IPS DF 6.9 (cell line): ENCODE measurements at places on chromosomes 16 and 17.
A peak's percentile ranks its signal among the peaks of the same experiment; 100 is the strongest.

DNA sequence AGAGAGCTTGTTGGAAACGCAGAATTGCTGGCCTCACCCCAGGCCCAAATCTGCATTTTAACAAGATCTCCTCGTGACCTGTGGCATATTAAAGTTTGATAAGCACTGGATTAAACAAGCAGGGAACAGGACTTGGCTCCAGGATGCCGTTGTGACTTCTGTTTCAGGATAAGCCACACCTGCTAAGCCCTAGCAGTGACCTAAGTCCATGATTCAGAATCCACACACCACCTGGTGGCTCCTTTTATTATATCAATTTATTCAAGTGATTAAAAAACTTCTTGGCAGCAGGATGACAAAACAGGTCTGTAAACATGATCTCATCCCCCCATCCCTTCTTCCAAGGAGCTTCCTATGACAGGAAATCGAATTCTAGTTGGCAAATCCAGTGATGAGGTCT, 9.1 kb downstream of the NAGPA start:
- H3K4me1 ChIP-seq: peaks cover 4% of the 10 kb centered on the region; the same call in 1 of the 2 replicates
- DNase-seq: no peak
- H3K27ac ChIP-seq: no peak overlapping the region

- DNase-seq: no peak
- H3K4me3 ChIP-seq: no peak overlapping the region
- H3K4me1 ChIP-seq: no peaks in the 10 kb centered on the region
- peaks cover 7% of the 10 kb centered on the region; the same call in 1 of the 2 replicates for H3K36me3 ChIP-seq
- H3K27me3 ChIP-seq: no peaks in the 10 kb centered on the region
These were observed 9.2 kb downstream of the SLC38A10 start for GRCh38 chr17:81285894-81286293.

DNA sequence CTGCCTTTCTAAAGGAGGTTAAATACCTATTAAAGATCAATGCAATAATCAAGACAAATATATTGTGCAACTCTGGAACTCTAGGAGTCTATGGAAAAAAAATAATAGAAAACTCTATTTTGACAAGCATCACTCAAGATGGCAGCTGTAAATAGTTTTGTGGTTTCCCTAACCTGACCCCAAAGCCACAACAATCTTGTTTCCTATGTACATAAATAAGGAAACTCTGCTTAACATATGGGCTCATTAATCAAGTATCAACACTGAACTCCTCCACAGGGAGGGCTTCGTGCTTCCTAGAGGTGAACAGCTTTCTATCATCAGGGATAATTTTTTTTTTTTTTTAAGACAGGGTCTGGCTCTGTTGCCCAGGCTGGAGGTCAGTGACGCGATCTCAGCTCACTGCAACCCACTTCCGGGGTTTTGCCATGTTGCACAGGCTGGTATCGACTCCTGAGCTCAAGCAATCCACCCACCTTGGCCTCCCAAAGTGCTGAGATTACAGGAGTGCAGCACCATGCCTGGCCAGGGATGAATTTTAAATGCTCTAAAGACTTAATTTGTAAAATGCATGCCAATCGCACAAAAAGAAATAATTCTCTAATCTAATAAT, 42.5 kb downstream of the ARHGAP17 start:
- H3K27me3 ChIP-seq: no peaks in the 10 kb centered on the region
- DNase-seq: no peak
- H3K4me3 ChIP-seq: no peak overlapping the region

GRCh38 chr17:33583518-33584417, 290.7 kb upstream of the ASIC2 start:
- H3K27me3 ChIP-seq: no peaks in the 10 kb centered on the region
- H3K4me3 ChIP-seq: no peak overlapping the region
- H3K36me3 ChIP-seq: no peaks in the 10 kb centered on the region
- no peaks in the 10 kb centered on the region; the same call in 1 of the 2 replicates for H3K4me1 ChIP-seq

DNA sequence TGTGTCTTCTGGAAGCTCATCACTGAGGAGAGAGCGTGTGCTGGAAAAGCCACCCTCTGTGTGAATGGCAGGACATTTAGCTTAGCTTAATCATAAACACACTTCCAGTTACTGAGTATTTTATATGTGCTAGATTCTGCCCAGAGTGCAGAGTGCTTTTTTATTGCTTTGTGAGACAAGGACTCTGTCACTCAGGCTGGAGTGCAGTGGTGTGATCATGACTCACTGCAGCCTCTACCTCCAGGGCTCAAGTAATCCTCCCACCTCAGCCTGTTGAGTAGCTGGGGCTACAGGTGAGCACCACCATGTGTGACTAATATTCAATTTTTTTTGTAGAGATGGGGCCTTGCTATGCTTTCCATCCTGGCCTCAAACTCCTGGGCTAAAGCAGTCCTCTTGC, 61.4 kb upstream of the IRX3 start:
- no peak for DNase-seq
- H3K4me1 ChIP-seq: 0 out of 2 replicates have a peak, but pooled peaks cover 1% of the 10 kb centered on the region
- no peak overlapping the region for H3K4me3 ChIP-seq
- H3K27me3 ChIP-seq: no peaks in the 10 kb centered on the region
- no peak overlapping the region for H3K27ac ChIP-seq

GRCh38 chr16:15398618-15399316, 3.2 kb downstream of the MPV17L start:
- no peak overlapping the region for H3K27ac ChIP-seq
- no peak for DNase-seq
- no peaks in the 10 kb centered on the region for H3K36me3 ChIP-seq

- DNase-seq: no peak
- peaks cover 1% of the 10 kb centered on the region; the same call in 1 of the 2 replicates for H3K4me1 ChIP-seq
- peaks cover 6% of the 10 kb centered on the region; the same call in 1 of the 2 replicates for H3K36me3 ChIP-seq
- no peak overlapping the region; the same call in 1 of the 2 replicates for H3K4me3 ChIP-seq
- H3K27ac ChIP-seq: no peak overlapping the region
- no peaks in the 10 kb centered on the region for H3K27me3 ChIP-seq
These were observed 731 bp upstream of the EXOC7 start for GRCh38 chr17:76104140-76104895.

DNA sequence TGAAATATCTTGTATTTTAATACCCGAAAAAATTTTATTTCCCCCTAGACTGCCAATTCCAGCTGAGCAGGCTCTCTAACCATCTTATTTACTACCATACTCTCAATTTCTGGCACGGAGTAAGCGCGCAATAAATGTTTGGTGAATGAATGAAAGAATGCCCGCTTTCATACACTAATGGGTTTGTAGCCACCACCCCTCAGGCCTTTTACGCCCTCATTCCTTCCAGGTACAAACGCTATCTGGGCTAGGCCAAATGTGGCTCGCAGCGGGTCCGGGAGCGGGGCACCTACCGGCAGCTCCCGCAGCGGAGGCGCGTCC, 536 bp upstream of the PLD2 start:
- H3K27me3 ChIP-seq: no peaks in the 10 kb centered on the region
- H3K4me3 ChIP-seq: peak overlapping the region; percentile 87
- H3K4me1 ChIP-seq: no peaks in the 10 kb centered on the region
- DNase-seq: no peak

- no peaks in the 10 kb centered on the region for H3K4me1 ChIP-seq
- H3K27me3 ChIP-seq: no peaks in the 10 kb centered on the region
- H3K27ac ChIP-seq: no peak overlapping the region
These were observed 19.8 kb downstream of the SPHK1 start for GRCh38 chr17:76404256-76404655.

GRCh38 chr16:23843143-23843542, 7.4 kb downstream of the PRKCB start:
- H3K4me3 ChIP-seq: no peak overlapping the region
- no peak overlapping the region for H3K27ac ChIP-seq
- no peaks in the 10 kb centered on the region for H3K4me1 ChIP-seq
- H3K27me3 ChIP-seq: no peaks in the 10 kb centered on the region

- no peaks in the 10 kb centered on the region for H3K36me3 ChIP-seq
- H3K27ac ChIP-seq: no peak overlapping the region
- DNase-seq: no peak
- no peaks in the 10 kb centered on the region for H3K27me3 ChIP-seq
These were observed 66.6 kb upstream of the ELAC2 start for GRCh38 chr17:13084420-13084819.

DNA sequence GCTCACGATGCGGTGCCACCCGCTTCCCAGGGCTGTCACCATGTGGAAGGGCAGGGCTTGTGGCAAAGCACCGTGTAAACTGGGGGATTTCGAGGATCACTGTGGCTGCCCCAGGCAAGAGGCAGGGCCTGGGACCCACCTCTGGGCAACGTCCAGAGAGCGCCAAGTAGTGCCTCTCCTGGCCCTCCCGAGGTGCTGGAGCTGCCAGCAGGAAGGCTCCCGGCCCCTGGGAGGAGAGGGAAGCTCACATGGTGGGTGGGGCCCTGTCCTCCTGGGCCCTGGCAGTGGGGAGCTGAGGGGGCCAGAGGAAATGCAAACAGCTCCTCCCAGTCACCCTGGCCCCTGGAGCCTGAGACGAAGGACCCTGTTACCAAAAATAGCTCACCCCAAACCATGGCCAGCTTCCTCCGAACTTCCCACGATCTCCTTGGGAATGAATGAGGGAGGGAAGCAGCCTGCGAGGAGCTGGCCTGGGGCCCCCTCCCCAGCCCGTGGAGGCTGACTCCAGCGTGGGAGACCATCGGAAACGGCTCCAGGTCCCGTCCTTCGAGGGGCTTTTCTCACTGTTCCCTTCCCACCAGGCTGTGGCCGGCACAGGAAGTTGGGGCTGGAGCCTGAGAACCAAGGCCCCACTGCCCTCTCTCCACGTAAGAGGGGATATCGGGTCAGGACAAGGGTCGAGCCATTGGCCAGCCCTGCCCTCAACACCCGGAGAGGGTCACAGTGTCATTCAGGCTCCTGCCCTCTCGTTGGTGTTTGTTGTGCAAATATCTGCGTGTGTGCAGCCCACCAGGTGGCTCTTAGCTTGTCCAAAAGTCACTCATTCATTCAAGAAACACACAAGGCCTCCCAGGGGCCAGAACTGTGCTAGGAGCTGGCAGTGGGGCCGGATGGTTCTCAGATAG, 17.7 kb downstream of the VASN start:
- no peaks in the 10 kb centered on the region; the same call in 1 of the 2 replicates for H3K36me3 ChIP-seq
- H3K27ac ChIP-seq: no peak overlapping the region
- no peak overlapping the region for H3K4me3 ChIP-seq
- DNase-seq: no peak
- peaks cover 30% of the 10 kb centered on the region for H3K4me1 ChIP-seq

DNA sequence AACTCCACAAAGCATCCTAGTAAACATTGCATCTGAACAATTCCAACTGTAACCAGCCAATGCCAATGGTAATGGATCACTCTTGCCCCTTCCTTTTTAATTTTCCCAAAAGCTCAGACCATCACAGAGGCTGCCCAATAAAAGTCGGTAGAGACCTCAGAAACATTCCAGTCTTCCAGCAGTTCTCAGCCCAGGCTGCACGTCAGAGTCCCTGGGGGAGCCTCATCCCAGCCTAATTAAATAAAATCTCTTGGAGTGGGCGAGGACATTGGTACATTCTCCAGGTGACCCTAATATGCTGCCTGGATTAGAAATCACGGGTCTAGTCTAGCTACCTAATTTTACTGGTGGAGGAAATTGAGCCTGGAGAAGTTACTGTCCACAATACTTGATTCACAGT, 117.1 kb upstream of the MYOCD start:
- DNase-seq: no peak
- no peaks in the 10 kb centered on the region; the same call in 1 of the 2 replicates for H3K4me1 ChIP-seq
- no peak overlapping the region for H3K27ac ChIP-seq

DNA sequence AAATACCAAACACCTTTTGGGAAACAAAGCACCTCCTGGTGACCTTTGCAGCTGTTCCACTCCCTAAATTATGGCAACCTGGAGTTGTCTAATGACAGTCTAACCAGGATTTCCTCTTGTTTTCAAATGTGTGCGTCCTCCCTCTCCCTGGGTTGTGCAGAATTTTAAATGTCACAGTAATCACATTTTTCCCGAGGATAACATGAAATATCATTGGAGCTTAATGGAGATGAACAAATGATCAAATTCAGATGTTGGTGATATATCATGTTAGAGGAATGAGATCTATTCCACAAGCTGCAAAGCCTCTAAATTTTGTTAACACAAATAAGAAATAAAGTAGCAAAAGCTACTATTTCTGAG, 86.9 kb upstream of the HLF start:
- no peaks in the 10 kb centered on the region for H3K27me3 ChIP-seq
- no peak overlapping the region for H3K27ac ChIP-seq
- no peaks in the 10 kb centered on the region for H3K4me1 ChIP-seq
- DNase-seq: no peak
- no peaks in the 10 kb centered on the region for H3K36me3 ChIP-seq
- no peak overlapping the region for H3K4me3 ChIP-seq

DNA sequence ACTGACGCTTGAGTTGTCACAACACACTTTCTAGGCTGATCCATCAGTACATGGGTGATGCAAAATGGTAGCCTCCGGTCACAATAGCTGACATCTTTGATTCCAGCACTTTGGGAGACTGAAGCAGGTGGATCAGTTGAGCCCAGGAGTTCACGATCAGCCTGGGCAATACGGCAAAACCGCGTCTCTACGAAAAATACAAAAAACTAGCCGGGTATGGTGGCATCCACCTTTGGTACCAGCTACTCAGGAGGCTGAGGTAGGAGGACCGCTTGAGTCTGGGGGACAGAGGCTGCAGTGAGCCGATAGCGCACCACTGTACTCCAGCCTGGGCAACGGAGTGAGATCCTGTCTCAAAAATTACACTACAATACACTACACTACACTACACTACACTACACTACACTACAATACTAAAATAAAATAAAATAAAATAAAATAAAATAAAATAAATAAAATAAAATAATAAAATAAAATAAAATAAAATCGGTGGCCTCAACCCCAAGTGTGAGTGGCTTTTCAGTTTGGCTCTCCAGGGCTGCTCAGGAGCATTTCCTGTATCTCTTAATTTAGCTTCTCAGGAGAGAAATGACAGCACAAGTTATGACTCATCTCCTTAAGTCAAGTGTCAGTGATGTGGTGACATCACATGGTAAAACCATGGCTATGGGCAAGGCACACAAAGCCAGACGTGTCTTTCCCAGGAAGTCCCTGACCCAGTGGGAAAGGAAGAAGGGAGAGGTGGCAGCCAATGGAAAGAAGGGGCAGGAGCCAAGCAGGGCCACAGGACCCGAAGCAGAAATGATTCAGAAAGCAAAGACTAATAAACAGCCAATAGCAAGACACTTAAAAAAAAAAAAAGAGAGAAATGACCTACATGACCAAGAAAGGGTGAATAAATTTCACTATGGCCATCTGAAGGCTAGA, 75.3 kb upstream of the TBC1D3K start:
- no peaks in the 10 kb centered on the region for H3K36me3 ChIP-seq
- no peak for DNase-seq
